ENCODE measurements at places on chromosomes 3 and 15.

GRCh38 chr15:88232771-88233201 lies 23.8 kb downstream of the NTRK3 start:
- DNase-seq = no peak

DNA sequence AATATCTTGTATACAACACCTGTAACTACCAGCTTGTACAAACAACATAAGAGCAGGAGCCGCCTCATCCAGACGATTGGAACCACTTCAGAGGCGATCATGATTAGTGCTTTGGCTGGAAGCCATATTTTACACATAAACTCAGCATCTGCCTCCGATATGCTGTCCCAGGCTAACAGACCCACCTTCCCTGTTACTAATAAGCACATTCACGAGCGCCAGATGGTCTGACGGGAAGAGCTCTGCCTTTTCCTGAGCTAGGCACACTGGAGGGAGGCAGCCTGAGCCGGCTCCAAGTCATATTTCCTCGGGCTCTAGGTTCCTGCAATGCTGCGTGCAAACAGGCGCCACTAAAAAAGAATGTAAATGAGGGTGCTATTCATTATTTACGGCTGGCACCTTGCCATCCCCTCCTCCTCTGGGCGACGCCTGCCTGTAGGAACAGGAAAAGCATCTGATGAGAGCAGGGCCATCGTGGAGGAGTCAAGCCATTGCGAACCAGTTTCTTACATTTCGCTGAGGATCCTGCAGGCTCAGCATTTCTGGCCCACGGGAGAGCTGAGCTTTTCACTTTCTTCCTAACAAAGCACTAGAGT lies 98.2 kb downstream of the ANXA2 start:
- DNase-seq = peak; percentile 53

GRCh38 chr3:9704347-9705322 lies 1.0 kb downstream of the CPNE9 start:
- no peak for DNase-seq

GRCh38 chr15:90241343-90242192 lies 7.6 kb downstream of the GDPGP1 start:
- no peak for DNase-seq

DNA sequence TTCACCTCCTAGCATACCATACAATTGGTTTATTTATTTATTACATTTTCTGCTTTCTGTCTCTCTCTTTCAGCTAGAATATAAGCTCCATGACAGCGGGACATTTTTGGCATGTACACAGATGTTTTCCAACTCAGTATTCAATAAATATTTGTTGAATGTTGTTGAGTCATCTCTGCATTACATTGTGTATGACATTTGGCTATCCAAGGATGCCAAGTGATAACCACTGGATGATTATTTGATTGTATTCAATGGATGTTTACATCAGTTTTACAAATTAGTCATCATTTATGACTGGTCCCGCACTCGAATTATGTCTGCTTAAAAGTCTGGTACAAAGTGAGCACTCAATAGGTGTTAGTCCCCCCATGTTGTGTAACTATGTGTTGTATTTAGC lies 49.5 kb upstream of the STXBP5L start:
- no peak for DNase-seq

DNA sequence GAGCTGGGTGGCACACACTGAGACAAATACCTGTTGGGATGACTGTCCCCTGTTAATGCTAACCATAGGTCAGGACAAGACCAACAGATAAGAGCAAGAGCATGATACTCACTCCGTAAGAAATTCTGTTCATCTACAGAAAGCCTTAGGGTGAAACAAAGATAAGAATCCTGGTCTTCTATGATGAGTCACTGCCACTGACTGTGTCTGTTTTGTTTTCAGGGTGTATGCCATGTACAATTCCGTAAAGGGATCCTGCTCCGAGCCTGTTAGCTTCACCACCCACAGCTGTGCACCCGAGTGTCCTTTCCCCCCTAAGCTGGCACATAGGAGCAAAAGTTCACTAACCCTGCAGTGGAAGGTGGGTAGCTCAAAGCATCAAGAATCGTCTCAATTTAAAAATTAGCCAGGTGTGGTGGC lies 141.1 kb downstream of the GHSR start:
- no peak for DNase-seq

GRCh38 chr15:86377914-86378313 lies 298.2 kb downstream of the AGBL1 start:
- no peak for DNase-seq

DNA sequence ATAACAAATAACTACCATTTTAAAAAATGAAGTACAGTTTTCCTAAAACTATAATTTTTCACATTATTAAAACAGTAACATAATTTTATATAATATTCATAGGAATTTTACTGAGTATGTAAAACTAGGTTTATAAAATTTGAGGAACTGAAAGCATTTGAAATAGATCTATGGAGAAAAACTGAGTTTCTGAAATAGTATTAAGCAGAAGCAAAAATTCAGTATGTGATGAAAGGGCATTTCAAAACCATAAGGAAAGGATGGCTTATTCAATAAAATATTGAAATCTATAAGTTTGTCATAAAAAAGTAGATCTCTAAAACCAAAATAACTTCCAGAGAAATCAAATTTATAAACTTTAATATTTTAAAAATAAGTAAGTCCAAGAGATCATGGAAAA lies 53.4 kb downstream of the GBE1 start:
- no peak for DNase-seq

GRCh38 chr15:52984507-52984906 lies 194.4 kb upstream of the ONECUT1 start:
- no peak for DNase-seq

DNA sequence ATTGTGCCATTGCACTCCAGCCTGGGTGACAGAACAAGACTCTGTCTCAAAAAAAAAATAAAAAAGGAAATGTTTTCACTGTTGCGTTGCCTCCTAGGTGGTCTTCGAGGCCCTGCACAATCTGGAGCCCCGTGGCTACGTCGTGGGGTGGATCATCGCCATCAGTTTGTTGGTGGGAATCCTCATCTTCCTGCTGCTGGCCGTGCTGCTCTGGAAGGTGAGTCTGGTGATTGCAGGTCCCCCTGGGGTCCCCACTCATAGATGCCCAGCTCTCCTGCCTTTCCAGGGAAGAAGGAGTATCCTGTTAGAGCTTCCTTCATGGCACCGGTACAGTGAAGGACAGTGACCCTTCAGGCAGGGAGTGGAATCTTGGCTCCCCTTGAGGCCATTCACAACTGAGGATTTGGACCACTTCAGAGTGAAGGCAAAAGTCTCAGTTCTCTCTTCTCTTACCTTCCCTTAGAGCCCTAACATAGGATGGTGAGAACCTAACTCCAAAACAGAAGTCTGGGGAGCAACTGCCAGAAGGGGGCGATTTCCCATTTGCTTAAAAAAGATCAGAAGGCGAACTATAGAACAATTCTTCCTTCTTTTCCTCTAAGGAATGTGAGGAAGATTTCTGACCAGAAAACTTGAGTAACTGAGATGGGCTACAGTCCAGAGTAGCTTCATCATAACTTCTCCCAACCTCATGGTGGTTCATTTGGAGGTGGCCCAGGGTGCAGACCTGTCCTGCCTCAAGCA lies 57.8 kb upstream of the CTDSPL start:
- no peak for DNase-seq

- DNase-seq = no peak
Measured at GRCh38 chr15:89293012-89293411, 41.6 kb downstream of the POLG start.

- DNase-seq = no peak
Measured at GRCh38 chr15:70093070-70093469, 4.6 kb downstream of the TLE3 start.

DNA sequence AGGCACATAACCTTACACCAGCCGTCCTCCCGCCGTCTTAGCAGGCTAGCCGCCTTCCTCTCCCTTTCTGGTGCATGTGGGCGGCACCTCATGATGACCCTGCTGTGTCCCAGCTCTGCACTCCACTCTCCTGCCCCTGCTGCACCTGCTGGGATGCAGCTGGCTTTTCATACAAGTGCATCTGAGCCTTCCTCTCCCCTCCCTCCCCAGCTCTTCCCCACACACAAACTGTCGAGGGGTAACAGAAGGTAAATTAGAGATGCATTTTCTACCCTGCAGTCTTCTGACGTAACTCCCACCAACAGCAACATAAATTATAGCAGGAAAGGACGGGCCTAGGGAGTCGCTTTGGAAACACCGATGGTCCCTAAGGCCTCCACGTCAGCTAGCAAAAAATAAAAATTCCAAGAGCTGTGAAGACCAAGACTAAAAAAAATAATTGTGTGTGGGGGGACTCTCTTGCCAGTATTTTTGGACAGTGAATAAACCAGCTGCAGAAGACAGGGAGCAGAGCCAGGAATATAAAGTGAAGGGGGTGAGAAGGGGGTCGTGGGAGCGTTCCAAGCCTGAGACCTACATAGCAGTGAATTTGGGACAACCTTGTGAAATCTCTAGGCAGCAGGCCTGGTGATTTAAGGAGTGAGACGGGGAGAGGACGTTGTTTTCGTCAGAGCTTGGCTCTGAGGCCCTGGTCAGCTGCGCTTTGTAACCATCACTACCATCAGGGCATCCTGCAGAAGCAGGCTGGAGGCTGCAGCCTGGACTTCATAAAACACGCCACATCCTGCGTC lies 216.2 kb downstream of the ADAMTS17 start:
- peak; percentile 16 for DNase-seq

GRCh38 chr15:80455051-80455648 lies 51.0 kb downstream of the ARNT2 start:
- no peak for DNase-seq

DNA sequence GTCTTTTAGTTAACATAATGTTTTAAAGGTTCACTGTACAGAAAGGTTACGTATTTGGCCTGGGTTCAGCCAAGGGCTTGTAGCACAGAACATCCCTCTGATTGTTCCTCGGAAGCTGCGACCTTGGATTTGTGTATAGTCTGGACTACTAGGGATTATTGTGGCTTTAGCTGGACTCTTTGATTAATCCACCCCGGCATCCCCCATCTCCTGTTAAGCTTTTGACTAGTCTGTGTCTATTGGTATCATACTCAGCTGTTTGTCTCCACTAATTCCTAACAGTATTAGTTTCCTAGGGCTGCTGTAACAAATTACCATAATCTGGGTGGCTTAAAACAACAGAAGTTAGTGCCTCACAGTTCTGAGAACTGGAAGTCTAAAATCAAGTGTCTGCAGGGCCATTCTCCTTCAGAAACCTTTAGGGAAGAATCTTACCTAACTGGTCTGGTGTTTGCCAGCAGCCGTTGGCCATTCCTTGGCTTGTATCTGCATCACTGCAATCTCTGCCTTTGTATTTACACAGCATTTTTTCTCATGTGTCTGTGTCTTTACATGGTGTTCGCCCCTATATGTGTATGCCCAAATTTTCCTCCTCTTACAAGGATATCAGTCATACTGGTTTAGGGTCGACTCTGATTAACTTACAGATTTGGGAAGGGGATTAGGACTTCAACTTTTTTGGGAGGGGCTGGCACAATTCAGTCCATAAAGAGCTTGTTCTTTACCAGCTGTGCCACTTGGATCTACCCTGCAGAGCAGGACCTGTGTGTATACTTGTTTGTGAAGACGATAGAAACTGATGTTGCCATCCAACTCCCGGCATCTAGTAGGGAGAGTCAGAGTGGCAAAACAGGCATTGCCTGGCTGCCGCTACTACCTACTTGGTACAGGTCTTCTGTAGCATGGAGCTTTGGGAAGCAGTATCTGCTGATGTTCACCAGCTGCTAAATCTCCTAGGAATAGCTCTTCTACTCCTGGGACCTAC lies 117.8 kb downstream of the UBE2E2 start:
- no peak for DNase-seq

DNA sequence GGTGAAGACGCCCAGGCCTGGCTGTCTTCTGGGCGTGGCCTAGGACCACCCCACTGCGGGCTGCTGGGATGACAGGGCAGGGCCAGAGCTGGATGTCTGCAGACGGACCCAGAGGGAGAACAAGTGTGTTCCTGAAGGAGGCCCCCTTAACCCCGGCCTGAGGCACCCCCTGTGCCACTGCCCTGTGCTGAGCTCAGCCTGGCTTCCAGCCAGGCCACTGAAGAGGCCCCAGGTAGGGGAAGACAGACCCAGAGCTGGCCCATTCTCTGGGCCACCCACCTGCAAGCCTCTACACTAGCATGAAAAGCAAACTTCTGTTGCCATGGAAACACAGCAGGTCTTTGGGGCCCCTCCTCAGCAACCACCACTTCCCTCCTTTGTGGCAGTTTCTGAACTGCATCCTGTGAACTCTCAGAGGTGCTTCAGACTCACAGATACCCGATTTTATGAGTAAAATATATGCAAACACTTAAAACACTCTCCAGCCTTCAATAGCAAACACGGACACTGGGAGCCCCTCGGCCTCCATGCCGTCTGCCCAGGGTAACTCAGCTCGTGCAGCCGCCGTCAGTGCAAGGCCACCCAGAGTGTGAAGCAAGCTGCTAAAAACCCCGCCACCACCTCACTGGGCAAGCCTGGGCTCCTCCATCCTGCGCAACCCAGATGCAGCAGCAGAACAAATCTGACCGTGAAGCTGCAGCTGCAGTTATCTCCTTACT lies 42.5 kb downstream of the CMTM6 start:
- no peak for DNase-seq

GRCh38 chr3:151863611-151864010 lies 9.8 kb upstream of the SUCNR1 start:
- DNase-seq = no peak

GRCh38 chr15:100016632-100017031 lies 283.4 kb upstream of the LYSMD4 start:
- DNase-seq = no peak

DNA sequence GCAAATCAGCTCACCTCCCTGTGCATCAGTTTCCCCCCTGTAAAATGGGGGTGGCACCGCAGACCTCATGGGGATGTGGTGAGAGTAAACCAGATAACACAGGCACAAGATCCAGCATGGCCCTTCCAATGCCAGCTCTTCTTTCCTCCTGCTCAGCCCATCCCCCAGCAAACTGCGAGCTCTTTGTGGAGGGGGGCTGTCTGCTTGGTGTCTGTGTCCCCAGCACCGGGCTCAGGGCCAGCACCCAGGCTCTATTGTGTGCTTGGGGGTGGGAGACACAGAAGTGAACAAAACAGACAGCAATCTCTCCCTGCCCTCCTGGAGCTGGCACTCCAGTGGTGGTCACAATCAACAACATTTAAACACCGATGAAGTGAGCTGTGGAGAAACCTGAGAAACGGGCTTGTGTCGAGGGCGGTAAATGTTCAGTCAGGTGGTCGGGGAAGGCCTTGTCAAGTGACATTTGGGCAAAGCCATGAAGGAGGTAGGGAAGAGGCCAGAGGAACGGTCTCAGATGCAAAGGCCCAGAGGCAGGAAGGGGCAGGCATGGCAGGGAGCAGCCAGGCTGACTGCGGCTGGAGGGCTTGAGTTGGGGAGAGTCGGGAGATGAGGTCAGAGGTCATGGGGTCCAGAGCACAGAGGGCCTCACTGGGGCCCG lies 28.4 kb downstream of the GRIP2 start:
- DNase-seq = no peak
